ENCODE measurements at places on chromosomes 13 and 19. TPM values are rescaled to one million over a fixed set of nuclear protein-coding genes. Genes with fewer than 3 reads are reported as not detected.

DNA sequence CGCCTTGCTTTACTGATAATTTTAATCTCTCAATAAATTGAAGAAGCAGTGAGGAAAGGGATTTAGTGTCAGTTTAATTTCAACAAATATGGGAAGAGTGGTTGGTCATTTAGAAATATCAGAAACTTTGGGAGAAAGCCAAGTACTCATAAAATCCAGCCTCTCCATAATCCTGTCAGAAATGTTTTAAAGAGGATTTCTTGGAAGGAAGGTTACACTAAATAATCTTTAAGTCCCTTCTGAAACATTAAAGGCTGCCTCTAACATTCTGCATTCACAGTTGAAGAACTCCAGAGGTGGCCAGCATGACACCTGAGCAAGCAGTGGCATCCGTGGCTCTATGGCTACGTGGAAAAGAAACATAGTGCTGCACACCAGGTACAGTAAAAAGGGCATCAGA, 378.5 kb downstream of the ENOX1 start:
- DNase-seq: no peak

DNA sequence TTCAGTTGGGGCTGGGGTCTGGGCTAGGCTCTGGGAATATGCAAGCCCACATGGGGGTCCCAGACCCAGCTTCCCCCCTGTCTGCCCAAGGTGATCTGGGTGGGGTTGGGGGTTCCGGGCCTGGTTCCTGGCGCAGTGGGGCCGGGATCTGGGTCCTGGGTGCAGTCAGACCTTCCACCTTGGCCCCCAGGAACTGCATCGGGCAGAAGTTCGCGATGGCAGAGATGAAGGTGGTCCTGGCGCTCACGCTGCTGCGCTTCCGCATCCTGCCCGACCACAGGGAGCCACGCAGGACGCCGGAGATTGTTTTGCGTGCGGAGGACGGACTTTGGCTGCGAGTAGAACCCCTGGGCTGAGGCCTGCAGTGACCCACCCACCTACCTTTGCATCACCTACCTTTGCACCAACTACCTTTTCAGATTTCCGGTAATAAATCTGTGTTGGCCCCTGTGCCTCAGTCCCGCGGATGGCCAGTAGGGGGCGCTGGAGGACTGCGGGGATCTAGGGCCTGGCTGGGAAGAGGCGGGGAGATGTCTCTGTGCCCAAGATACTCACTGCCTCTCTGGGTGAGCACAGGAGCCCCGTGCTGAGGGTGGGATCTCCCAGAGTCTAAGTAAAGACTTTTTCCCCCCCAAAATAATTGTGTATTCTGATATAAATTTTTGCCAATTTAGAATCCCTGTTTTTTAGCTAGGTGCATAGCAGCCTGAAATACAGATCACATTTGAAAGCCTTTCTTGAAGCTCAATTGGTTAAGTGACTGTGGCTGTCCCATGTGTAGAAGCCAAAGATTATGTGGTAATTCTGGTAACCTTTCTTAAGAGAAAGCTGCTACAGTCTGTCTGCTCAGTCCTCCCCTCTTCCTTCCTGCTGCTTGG, 11.5 kb upstream of the CYP4F3 start:
- no peak for DNase-seq

DNA sequence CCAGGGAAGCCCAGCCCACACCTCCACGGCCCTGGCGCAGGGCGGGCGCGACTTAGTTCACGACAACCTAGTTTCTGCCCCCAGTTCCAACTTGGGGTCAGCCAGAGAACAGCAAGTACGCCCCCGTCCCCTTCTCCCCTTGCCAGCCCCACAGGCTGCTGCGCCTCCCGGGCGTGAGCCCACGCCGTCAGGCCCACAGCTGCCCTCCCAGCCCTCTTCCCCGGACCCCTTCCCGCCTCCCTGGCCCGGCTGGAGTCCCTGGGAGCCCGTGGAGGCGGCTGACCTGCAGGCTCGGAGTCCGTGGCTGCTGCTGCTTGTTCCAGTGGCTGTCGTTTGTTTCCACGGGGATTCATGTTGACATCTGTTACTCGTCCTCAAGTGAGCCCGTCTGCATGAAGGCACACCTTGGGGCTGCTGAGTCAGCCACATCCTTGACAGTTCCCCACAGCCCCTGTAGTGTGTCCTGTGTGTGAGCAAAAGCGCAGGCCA, 86.0 kb downstream of the ATP11A start:
- no peak for DNase-seq

- DNase-seq: no peak
Observed at GRCh38 chr13:69035771-69036170, 1071.9 kb upstream of the ATXN8OS start.

DNA sequence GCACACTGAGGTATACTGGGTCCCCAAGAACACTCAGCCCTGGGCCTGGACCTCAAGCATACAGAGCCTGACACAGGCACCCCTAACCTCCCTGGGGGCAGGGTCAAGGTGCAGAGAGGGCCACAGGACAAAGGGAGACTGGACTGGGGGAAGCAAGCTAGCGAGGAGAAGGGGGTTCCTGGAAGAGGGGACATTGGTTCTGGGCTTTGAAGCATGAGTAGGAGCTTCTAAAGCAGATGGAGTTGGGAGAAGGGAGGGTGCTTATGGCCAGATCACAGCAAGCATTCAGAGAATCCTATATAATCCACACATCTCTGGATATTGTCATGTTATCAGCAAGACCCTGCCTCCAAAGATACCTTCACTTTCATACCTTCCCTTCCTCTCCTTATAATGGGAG, 3.2 kb downstream of the CIB3 start:
- no peak for DNase-seq

- no peak for DNase-seq
Observed at GRCh38 chr19:35000647-35001501, 751 bp downstream of the GRAMD1A start.

- no peak for DNase-seq
Observed at GRCh38 chr19:41934849-41935374, 6.7 kb upstream of the ERFL start.

Gene PSG5
- total RNA-seq: not detected

Gene ZNF724
- total RNA-seq: 4.2 TPM

Gene NMRK2
- total RNA-seq: not detected

Gene VSIG10L
- total RNA-seq: 20.1 TPM

Data from vagina (tissue), 2 donors.